ENCODE measurements at places on chromosomes 3 and 15. TPM values are rescaled to one million over a fixed set of nuclear protein-coding genes. Genes with fewer than 3 reads are reported as not detected.

The ISG20 gene
- total RNA-seq, result not detected

The SLC9A9 gene
- 7.3 TPM for total RNA-seq

The EPHA3 gene
- total RNA-seq, result 349 TPM

The ALPK3 gene
- total RNA-seq, result 1.6 TPM

The GOLGA8T gene
- 0.16 TPM for total RNA-seq

The MAPK6 gene
- 98.3 TPM for total RNA-seq

The PIERCE2 gene
- 5.0 TPM for total RNA-seq

The ARIH2 gene
- 82.0 TPM for total RNA-seq

The CXCR6 gene
- not detected for total RNA-seq

The RBP2 gene
- total RNA-seq, result not detected

The THRB gene
- 44.5 TPM for total RNA-seq

The RAB6B gene
- total RNA-seq, result 52.6 TPM

The CERS3 gene
- 1.1 TPM for total RNA-seq

The CPEB1 gene
- total RNA-seq, result 2.8 TPM

The C2CD4A gene
- 0.16 TPM for total RNA-seq

Measured in occipital lobe (tissue), 3 donors.